Daoy (cell line): ENCODE measurements at places on chromosomes 4 and X. TPM values are rescaled to one million over a fixed set of nuclear protein-coding genes. Genes with fewer than 3 reads are reported as not detected.

Gene CENPVL2
- total RNA-seq = 0.34 and 1.2 TPM in 2 replicates

Gene VAMP7
- total RNA-seq = 36.7 and 50.5 TPM in 2 replicates

Gene MAGEA6
- total RNA-seq = 115 and 118 TPM in 2 replicates

Gene ZDHHC9
- 12.8 and 14.5 TPM in 2 replicates for total RNA-seq

Gene NEUROG2
- 0.06 TPM in 1 of 2 replicates, not detected in the other for total RNA-seq

Gene CSTF2
- 55.1 and 60.3 TPM in 2 replicates for total RNA-seq

Gene GAGE1
- total RNA-seq = 57.2 and 91.5 TPM in 2 replicates

- no peak for DNase-seq
Measured at GRCh38 chrX:69028006-69028760, 137.1 kb downstream of the PJA1 start.

DNA sequence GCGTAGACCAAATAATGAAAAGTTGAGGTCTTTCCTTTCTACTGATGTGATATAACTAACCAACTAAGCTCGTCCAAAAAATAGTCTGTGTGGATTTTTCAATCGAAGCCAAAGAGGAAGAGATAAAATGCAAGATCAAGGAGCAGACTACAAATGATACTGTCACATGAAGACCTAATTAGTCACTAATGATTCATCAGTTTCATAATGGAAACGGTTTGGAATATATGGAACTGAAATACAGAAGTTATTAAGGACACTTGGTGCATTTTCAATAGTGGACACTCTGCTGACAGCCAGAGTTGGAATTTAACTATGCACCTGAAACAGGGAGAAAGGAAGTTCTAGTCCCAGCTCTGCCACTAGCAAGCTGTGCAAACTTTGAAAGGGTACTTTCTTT, 119.8 kb downstream of the GUCY2F start:
- no peak for DNase-seq

- no peak for DNase-seq
Measured at GRCh38 chrX:122596998-122597397, 587.1 kb upstream of the GRIA3 start.

DNA sequence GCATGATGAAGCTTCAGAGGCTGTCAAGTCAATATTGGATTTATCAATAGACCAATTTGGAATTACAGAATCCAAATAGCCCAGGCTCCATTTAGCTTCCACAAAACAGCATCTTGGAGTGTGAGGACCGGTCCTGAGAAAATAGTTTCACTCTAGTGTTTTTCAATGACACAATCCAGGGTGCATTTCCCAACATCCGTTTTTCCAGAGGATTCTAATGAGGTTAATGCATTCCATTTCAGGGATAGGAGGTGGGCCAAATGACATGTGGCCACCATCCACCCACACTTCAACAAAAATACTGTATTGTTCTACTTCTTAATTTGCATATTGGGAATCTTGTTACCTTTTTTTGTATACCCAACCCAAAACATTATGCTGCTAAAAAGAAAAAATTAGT, 229.8 kb upstream of the LDB2 start:
- no peak for DNase-seq

- DNase-seq = no peak
Measured at GRCh38 chrX:8748855-8749254, 16.9 kb upstream of the ANOS1 start.

DNA sequence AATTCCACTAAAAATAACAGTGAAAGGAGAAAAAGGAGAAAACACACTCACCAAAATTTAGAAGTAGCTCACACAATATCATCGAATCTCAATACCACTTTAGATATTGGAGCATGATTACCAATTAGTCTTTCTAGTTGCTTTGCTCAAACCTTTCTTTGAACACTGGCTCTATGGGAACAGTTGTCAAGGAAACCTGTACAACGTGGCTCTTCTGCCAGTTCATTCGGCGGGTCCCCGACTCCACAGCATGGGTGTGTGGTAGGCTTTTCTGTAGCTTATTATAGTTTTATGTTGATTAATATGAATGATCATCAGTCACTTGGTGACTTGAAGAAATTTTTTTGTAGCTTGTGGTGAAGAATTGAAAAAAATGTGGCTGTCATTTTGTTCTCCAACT, 50.2 kb upstream of the TMEM150C start:
- no peak for DNase-seq

DNA sequence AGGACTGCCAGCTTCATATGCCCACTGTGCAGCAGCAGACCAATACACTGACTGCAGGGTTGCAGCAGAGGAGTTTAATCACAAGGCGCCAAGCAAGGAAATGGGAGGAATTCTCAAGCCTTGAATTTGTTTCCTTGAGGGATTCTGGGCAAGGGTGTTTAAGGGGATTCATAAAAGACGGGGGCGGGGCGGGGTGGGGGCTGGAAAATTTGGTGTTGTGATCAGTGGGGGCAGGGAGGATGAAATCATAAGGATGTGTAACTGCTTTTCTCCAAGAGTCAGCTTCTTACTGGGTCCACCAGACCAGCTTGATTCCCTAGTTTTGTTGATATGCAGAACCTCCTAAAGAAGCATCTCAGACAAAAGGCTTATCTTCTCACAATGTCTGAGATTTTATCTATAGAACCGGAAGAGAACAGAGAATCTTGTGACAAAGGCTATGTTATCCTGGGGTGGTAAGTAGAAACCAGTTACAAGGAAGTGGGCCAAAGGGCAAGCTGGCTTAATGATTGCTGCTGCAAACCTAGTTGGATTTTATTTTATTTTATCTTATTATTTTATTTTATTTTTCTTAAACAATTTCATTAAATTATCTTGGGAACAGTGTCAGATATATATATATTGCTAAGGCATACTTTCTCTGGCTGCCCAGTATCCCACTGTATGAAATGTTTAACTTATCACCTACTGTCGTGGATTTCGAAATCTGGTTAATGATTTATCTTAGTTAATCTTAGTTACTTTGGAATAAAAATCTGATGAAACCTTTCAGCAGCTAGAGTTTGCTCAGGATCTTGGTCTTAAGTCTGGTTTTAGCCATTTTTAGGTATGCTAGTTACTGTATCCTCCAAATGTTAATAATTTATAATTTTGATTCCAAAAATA, 276.4 kb downstream of the RPA4 start:
- peak; percentile 0 for DNase-seq

GRCh38 chrX:47093860-47094259, 15.6 kb downstream of the RGN start:
- no peak for DNase-seq

DNA sequence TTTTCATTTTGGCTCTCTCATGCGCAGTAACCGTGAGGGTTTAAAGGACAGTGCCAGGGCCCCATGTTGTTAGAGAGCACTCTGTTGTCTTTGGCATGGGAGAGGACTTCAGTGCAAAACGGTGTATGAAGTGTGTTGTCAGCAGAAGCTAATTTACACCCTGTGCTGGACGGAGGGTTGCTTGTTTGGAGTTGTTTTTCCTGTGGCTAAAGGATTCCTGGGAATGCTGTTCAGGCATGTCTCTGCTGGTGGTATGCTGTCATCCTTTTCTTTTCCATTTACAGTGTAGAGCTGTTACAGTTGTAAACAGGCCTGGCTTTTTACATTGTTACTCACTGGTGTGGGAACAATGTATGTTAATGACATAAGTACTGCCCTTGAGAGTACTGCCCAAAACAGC, 206.3 kb downstream of the CBR4 start:
- DNase-seq = peak; percentile 60

DNA sequence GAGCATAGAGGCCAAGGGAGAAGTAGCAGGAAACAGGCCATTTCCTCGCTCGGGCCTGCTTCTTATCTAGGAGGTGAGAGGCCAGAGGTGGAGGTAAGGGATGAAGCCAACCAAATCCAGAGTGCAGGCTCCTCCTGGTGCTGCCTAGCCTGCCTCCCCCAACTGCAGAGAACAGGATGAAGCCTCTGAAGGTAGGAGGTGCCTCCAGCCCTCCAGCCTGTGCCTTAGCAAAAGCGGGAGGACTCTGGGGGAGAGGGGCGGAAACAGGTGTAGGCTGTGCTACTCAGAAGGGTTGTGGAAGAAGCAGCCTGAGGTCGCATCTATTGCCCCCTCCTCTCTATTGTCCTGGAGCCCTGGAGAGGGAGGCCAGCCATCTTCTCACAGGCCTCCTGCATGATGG, 2.9 kb upstream of the MTM1 start:
- DNase-seq = no peak

DNA sequence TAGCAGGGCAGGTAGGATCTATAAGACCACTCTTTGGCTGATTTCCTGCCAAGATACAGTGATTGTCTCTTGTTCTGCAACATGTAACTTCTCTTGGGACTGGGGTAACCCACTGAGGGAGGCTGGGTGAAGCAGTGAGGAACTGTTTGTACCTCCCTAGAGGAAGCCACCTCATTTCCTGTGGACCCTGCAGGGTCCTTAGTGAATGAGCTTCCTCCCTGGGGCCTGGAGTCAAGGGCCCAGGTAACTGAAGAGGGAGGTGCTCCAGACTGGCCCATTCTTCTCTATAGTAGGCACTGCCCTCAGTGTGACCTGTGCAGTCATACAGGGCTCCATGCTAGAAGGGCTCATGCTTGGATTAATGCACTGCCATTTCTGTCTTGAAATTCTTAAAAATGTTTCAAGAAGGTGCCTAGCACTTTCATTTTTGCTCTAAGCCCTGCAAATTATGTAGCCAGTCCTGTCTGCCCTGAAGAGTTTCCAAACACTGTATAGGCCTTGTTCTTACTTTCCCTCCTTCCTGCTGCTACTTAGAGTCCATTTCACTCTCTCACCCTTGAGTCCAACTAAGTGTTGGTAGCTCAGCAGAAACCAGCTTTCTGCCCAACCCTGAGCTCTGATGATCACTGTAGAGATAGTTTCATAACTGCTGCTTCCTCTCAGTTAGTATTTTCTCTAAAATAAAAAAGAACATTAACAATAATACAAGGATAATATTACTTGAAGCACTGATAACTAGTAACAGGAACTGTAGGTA, 8.5 kb upstream of the GRIA3 start:
- DNase-seq = no peak

DNA sequence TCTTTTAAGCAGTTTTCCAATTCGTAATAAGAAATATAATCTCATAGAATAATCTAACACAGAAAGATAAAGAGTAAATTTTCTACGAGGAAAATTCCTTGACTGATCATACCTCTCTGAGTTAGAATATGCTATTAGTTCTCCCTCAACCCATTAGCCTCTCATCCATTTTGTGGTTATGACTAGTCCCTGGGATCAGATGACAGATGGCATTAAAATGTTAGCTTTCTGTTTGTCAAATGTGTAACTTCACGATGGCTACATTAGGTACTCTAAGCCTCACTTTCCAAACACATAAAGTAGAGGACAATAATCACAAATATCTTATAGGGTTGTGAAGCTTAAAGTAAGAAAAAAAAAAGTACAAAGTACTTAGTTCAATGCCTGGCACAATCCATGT, 112.2 kb downstream of the ZAR1 start:
- peak; percentile 67 for DNase-seq

- no peak for DNase-seq
Measured at GRCh38 chr4:139493176-139493575, 39.3 kb downstream of the RAB33B start.

GRCh38 chr4:99447079-99447478, 11.9 kb upstream of the ADH7 start:
- no peak for DNase-seq

- DNase-seq = peak; percentile 69
Measured at GRCh38 chr4:4969298-4969697, 50.0 kb downstream of the CYTL1 start.

DNA sequence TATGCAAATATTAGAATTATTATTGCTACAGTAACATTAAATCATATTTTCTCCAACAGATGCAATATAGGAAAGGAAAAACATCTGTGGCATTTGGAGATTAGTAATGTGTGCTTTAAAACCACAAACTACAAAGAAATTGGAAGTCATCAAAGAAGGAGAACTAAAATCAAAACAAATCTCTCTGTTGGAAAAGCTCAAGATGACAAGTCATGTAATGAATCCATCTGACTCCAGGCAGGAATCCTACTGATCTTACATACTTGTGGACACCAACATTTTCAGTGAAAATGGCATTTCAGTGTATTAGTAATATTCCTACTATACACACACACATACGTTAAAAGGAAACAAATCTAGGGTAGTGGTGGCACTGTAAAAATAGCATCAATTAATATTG, 98.2 kb downstream of the SLC39A8 start:
- DNase-seq = no peak

DNA sequence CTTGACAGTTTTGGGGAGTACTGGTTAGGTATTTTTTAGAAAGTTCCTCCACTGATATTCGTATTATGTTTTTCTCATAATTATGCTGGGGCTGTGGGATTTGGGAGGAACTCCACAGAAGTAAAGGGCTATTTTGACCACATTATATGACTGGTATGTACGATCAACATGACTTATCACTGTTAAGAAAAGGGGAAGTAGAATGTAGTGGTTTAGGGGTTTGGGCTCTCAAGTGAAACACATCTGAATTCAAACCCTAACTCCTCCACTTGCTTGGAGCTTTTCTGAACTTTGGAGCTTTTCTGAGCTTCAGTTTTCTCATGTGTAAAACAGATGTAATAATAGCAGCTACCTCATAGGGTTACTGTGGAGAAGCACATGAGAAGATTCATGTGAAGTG, 96.4 kb upstream of the C1GALT1C1 start:
- DNase-seq = no peak

DNA sequence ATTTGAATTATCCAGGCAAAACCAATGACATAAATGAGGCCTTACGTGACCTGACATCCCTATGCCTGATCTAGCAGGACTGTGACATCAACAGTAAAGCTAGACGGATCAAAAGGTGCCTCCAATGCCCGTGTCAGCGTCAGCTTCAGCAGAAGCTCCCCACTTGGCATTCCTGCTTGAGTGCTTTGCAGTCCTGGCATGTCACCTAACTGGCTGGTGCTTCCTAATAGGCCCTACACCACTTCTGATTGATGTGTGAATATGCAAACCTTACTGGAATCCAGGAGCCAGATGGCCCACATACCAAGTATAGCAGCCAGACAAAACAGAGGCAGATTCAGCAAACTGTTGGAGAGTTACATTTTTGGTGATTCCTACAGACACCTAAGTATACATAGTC, 224.2 kb downstream of the DMD start:
- no peak for DNase-seq

GRCh38 chr4:120839334-120839973, 83.1 kb downstream of the PRDM5 start:
- no peak for DNase-seq

DNA sequence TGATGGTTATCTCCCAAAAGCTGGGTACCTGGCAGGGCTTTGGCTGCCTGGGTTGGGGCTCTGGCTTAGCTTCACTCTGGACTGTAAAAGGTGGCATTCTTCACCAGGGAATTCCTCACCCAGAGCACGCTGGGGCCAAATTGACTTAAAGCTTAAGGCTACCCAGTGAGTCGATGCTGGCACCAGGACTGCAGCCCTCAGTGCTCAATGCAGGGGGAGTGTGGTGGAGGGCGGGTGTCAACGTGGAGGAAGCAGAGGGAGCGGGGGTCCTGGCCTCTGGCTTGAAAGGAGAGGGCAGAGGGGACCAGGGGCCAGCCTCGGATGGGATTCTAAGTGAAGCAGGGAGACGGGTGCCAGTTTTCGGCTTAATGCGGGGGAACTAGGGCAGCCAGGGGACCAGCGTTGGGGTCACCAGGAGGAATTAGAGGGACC, 446 bp upstream of the FAM50A start:
- DNase-seq = no peak

GRCh38 chrX:39640866-39641265, 456.9 kb downstream of the BCOR start:
- DNase-seq = no peak

GRCh38 chr4:119113033-119113655, 22.5 kb upstream of the MYOZ2 start:
- DNase-seq = peak; percentile 51
